ENCODE measurements at places on chromosomes 5 and 9. TPM values are rescaled to one million over a fixed set of nuclear protein-coding genes. Genes with fewer than 3 reads are reported as not detected.

Gene ARL14EPL
- not detected for total RNA-seq

Gene ROPN1L
- total RNA-seq, result 4.7 TPM

Gene IL33
- total RNA-seq, result not detected

Gene KIF4B
- not detected for total RNA-seq

Gene ZCCHC7
- 33.4 TPM for total RNA-seq

Gene FAM78A
- total RNA-seq, result 60.4 TPM

GRCh38 chr9:133845440-133845839, 107.3 kb upstream of the SARDH start:
- DNase-seq, result no peak

DNA sequence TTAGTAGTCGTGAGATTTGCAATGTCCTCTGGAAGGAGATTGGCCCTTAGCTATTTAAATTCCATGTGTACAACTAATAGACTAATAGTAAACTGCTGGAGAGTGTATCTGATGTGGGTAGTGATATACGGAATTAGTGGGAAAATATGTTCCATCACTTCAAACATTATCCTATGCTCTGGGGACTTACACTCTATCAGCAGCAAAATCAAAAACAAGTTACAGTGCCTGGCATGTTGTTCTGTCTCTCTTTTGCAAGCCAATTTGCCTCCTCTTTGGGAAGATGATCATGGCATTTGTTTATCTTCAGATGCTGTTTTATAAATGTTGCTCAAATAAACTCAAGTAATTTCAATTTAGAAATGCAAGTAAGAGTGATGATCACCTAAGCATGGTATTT, 311.9 kb upstream of the ACO1 start:
- DNase-seq, result no peak

DNA sequence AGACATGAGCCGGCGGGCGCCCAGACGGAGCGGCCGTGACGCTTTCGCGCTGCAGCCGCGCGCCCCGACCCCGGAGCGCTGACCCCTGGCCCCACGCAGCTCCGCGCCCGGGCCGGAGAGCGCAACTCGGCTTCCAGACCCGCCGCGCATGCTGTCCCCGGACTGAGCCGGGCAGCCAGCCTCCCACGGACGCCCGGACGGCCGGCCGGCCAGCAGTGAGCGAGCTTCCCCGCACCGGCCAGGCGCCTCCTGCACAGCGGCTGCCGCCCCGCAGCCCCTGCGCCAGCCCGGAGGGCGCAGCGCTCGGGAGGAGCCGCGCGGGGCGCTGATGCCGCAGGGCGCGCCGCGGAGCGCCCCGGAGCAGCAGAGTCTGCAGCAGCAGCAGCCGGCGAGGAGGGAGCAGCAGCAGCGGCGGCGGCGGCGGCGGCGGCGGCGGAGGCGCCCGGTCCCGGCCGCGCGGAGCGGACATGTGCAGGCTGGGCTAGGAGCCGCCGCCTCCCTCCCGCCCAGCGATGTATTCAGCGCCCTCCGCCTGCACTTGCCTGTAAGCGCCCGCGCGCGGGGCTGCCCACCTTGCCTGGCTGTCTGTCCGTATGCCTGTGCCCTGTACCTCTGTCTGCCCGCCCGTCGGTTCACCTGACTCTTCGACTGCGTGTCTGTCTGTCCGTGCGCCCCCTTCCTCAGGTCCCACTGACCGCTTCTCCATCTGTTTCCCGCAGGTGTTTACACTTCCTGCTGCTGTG, 412 bp downstream of the FGF18 start:
- no peak for DNase-seq

DNA sequence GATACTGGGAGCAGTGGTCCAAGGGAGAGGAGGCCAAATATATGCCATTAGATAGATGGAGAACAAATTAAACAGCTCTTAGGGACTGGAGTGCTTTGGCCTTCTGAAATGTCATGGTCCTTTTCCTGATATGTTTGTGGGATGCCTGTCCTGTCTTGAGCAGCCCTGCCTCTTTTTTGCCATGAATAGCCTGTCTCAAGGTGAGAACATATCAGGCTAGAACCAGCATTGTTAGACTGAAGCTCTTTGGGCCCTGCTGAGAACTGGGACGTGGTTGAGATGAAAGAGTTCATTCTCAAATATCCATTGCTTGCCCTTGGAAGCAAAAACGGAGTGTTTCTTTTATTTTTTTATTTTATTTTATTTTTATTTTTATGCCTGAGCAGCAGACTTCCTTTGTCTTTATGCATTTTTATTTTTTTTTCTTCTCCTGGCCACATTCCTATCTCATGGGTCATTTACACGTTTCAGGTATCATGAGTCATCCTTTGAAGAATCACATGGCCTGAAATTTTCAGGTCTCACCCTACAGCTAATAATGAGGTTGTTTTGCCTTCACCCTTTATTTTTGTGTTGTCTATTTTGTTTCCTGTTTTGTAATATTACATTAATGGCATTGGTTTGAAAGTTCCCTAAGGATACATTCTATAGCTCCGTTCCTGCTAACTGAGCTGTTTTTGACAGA, 371.4 kb downstream of the PSAT1 start:
- no peak for DNase-seq

DNA sequence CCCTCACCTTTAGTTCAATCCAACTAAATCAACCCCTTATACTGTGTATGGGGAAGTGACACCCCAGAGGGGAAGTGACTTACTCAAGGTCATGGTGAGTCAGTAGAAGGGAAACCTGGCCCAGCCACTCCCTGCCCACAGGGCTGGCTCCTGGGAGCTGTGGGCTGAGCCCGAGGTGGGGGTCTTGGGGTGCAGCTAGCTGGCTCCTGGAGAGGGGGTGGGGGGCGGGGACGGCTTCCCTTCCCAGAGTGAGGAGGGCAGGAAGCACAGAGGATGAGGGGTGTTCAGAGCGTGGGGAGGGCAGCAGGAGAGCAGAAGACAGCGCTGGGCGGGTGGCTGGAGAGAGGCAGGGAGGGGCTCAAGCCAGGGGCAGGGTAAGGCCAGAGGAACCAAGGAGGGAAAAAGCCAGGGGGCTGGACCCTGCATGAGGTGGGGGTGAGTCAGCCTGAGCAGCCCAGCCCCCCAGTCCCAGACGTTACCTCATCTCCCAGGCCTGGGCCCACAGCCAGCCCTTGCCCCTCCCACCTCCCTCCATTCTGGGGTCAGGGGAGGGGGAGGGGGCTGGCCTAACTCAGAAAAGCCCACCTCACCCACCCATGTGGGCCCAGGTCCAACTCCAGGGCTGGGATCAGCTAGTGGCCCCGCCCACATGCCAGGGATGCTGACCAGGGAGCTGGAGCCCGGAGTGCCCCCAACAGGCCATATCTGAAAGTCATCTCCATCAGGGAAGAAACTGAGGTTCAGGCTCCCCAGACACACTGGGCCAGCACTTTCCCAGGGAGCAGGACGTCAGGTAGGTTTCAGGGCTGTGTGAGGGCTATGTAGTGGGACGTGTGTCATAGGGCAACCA, 2.8 kb downstream of the PDLIM7 start:
- DNase-seq, result no peak

DNA sequence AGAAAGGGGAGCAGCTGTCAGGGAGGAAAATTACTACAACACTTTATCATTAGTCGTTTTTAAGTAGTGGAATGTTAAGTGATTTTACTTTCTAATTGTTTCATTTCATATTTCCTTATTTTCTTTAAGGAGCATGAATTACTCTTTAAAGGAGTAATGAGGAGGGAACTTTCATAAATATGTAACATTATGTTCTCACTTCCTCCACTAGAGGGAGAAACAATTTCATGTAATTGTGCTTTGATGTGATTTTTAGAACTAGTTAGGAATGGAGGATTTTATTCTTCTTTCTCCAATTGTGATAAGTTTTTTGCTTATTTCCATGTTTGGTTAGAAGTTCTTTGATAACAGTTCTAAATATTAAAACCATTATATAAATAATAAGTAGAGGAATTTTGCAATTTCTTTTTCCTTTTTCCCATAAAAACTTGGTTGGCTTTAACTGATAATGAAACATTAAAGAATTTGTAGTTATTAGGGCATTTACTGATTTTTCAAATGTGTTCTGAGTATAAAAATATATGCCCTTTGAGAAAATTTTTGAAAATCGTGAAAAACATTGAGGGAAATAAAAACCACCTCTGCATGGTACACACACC, 25.6 kb downstream of the CEP78 start:
- DNase-seq, result no peak

DNA sequence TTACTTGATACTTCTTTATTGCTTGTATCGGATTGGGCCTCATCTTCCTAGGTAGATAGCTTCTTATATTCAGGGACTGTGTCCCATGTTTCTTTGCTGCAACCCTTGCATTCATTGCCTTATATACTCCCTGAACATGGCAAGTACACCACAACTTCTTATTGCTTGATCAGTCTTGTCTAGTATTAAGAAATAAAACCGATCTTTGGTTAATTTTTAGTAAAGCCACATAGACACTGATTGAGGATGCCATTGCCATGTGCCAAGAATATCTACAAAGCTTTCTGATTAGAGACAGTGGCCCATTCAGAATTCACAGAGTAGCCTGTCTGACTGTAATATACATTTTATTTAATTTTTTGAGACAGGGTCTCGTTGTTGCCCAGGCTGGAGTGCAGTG, 34.7 kb upstream of the ANKRD55 start:
- DNase-seq, result no peak

DNA sequence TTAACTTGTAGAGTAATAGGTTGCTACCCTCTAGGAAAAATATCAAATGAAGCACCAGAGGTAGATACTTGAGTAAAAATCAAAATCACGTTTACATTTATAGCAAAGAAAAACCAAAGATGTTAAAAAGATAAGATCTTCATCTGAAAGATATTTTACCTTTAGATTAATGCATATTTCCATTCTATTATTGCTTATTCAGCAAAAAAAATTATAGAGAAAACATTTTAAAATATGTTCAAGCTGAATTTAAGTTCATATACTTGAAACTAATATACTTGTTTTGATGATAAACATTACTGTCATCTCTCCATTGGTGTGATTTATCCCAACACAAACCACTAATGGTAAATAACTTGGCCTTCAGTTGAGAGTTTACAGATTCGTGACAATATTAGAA, 422.3 kb downstream of the CAAP1 start:
- DNase-seq, result no peak

- no peak for DNase-seq
These were observed 7.8 kb upstream of the KCNIP1 start for GRCh38 chr5:170495825-170496661.

DNA sequence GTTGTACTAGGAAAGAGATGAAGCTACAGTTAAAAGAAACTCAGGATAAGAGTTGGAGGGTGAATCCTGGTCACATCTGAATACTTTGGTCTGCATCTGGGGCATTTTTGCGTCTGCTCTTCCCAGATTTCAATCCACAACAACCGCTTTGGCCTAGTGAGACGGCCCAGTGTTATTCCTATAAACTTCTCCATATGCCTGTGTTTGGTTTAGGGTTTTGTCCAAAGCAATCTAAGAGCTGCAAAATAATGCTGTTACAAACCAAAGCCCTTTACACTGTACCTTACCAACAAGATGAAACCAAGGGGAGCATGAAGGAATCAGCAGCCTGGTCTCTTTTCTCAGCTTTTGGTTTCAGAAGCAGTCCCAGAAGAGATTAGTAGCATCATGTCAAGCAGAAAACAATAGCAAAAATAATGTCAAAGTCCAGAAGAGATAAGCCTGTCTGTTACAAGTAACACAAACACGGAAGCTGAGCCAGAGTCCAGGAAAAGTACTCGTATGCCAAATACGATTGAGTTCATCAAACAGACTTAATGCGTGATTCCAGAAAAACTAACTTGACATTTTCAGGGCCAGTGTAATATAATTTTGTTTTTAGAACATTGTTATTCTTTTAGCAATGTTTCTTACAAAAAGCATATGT, 379.9 kb upstream of the ACO1 start:
- no peak for DNase-seq

GRCh38 chr9:109118808-109119438, 824 bp downstream of the TMEM245 start:
- DNase-seq, result no peak

- DNase-seq, result no peak
These were observed 428.7 kb downstream of the GABRG2 start for GRCh38 chr5:162496100-162496808.

GRCh38 chr5:79829260-79829659, 139.6 kb downstream of the CMYA5 start:
- no peak for DNase-seq

GRCh38 chr5:140018096-140018481, 25.0 kb downstream of the NRG2 start:
- DNase-seq, result no peak

DNA sequence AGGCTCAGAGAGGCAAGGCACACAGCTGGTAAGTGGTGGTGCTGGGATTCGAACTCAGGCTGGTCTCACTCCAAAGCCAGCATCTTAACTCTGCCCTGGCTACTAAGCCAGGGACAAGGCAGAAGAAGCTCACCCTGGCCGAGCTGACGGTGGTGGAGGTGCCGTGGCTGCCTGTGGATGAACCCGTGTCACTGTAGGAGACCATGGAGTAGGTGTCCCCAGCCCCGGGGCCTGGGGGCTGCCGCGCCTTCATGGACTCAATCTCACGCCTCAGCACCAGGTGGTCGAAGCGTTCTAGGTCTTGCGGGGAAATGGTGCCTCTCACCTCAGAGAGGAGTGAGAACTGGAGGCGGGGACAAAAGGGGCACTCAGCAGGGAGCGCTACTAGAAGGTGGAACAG, 35.4 kb upstream of the AKNA start:
- DNase-seq, result no peak

DNA sequence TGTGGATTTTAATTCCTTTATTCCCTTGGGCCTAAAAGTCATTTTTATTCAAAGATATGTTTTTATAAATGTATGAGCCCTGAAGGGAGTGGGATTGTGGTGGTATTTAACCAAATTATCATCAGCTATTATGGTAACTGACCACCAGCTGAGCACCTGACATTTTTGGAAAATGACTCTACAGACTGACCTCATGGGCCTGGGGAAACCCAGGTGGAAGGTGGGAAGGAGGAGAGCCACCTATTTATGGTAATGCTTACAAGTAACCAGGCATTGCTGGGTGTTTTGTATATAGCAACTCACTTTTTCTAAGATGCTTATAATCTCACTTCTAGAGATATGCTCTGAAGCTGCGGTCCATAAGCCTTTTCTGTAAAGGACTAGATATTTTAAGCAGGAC, 22.3 kb upstream of the NFIB start:
- no peak for DNase-seq

- no peak for DNase-seq
These were observed 113.8 kb downstream of the TMC1 start for GRCh38 chr9:72635197-72635596.

DNA sequence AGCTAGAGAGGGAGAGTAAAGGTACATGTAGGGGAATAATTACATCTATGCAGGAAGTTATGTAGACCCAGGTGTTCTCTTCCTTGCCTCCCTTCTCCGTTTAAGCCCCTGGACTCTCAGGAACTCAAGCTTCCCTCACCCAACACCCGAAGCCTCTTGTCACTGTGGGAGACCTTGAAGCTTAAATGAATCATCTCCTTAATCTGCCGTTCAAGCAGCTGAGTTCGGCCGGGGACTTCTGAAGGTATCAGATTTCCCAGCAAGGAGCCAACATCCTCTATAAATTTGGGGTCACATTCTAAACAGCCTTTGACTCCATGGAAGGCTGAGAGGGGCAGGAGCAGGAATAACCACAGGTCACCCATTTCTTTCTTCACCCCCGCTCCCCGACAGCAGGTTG, 412 bp downstream of the IZUMO3 start:
- DNase-seq, result no peak
